ENCODE measurements at places on chromosomes 2 and 18. TPM values are rescaled to one million over a fixed set of nuclear protein-coding genes. Genes with fewer than 3 reads are reported as not detected.

GRCh38 chr18:56322406-56322805 is 316.0 kb downstream of the TXNL1 start:
- no peak for DNase-seq

- DNase-seq, result no peak
Measured at GRCh38 chr18:74114116-74114515, 33.5 kb downstream of the FBXO15 start.

- no peak for DNase-seq
Measured at GRCh38 chr18:41906528-41907146, 48.4 kb upstream of the PIK3C3 start.

GRCh38 chr18:27583466-27583865 is 398.4 kb upstream of the CHST9 start:
- no peak for DNase-seq

GRCh38 chr18:78770139-78770822 is 209.3 kb upstream of the SALL3 start:
- DNase-seq, result no peak

- no peak for DNase-seq
Measured at GRCh38 chr2:150549381-150549780, 61.9 kb upstream of the RND3 start.

- DNase-seq, result no peak
Measured at GRCh38 chr2:158486970-158487325, 30.2 kb downstream of the PKP4 start.

DNA sequence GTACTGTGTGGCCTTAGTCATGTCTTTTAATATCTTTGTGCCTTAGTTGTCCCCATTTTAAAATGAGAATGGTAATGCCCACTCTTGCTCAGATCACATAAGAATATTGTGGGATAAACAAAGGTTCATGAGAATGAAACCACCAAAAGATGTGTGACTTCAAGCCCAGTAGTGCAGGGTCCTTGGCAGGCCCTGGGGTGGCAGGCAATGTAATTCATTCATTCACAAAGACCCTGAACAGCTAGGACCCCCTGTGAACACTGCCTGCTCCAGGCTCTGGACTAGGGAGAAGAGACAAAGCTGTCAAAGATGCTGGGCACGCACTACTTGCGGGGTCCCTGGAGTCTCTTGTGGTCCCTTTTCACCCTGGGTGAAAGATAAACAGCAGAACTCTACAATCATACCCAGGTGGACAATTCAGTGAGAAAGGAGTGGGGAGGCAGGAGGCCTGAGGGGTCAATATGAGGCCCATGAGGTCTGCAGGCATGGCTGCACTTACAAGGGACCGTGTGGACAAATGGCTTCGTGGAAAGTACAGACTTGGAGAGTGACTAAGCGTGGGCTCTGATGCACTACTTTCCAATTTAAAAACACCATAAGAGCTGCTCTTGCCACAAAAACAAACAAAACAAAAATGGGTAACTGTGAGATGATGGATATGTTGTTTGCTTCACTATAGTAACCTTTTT is 136.1 kb downstream of the SMAD7 start:
- peak; percentile 8 for DNase-seq

GRCh38 chr2:104658144-104658835 is 195.6 kb upstream of the POU3F3 start:
- no peak for DNase-seq

- no peak for DNase-seq
Measured at GRCh38 chr18:3037423-3037915, 24.5 kb upstream of the LPIN2 start.

DNA sequence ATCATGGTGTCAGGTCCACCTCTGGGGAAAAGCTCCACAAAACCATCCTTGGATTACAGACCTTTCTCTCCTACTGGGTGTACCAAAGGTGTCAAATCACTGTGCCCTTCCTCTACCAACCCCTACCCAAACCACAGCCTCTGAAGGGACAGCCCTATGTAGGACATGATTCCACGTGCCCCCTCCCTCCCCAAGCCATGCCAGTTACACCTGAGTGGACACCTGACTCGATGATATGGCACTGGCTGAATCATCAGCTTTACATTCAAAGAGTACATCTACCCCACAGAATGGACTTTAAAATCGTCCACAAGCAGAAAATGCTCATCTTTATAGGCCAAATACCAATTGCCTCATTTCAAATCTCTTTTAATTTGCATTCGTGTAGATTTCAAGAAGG is 26.0 kb downstream of the TRABD2A start:
- no peak for DNase-seq

DNA sequence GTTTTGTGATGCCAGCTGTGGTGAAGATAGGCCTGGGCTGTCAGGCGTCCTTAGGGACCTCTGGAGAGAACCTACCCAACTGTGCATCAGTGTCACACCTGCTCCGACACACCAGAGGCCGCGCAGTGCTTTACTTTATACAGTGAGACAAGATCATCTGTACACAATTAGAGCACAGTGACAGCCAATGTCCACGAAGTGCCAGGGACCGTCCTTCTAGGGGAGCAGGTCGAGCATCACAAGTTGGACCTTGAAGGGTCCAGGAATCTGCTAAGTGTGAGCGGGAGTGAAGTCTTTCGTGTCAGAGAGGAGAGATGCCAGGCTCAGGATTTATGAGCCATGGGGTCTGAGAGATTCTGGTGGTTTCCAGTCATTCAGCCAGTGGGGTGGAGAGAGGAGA is 104.2 kb downstream of the TMEM18 start:
- no peak for DNase-seq

- DNase-seq, result no peak
Measured at GRCh38 chr2:74110537-74110936, 37.2 kb downstream of the BOLA3 start.

- DNase-seq, result no peak
Measured at GRCh38 chr2:169119851-169120250, 50.5 kb downstream of the DHRS9 start.

GRCh38 chr2:112839407-112840067 is 3.0 kb upstream of the IL1B start:
- DNase-seq, result no peak

GRCh38 chr2:98469862-98470544 is 25.3 kb downstream of the INPP4A start:
- DNase-seq, result no peak

DNA sequence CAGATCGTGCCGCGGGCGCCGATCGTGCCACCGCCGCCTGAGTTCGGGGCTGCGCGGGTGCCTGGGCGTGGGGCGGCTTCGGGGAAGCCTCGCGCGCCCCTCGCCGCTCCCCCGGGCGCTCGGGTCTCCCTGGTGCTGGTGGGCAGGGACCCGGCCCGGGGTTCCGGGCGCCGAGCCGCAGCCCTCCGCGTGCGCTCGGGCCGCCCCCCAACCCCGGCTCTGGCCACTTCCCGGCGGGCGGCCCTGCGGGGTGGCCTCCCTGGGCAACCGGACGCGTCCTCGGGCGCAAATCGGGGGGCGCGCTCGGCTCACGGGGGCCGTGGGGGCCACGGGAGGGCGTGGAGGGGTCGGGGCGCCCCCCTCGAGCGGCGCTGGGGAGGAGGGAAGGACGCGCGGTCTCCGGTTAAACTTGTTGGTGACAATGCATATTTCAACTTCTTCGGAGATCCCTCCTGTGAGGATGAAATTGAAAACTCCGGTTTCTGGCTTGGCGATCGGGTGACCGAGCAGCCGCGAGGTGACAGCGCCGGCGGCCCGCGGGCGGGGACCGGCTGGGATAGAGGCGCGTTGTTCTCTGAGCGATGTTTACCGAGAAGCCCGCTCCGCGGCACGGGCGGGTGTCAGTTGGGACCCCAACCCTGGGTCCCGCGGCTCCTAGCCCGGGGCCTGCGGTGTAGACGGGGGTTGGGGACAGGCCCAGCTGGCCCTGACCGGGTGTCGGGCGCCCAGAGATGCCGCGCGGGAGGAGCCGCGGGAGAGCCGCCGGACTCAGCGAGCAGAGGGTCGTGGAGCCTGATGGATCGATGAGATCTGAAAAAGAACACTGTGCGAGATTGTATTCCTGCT is 676 bp downstream of the SH3BP4 start:
- DNase-seq, result no peak

DNA sequence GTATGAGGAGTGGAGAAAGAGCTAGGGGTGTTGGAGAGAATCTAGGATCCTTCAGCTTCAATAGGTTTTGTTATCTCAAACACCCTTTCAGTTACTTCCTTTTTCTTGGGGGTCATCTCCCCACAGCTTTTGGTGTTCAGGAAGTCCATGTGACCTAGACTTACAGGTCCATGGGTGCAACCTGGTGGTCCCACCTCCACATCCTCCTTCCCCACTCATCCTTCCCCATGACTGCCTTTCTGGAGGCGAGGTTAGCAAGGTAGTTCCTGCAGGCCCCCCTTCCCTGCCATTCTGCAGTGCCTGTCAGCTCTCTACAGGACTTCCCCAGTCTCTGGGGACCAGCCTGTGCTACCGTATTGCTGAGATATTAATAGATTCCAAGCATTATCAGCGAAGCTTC is 107.6 kb downstream of the TMEM17 start:
- no peak for DNase-seq

- no peak for DNase-seq
Measured at GRCh38 chr18:45253973-45254708, 361.1 kb upstream of the SLC14A2 start.

DNA sequence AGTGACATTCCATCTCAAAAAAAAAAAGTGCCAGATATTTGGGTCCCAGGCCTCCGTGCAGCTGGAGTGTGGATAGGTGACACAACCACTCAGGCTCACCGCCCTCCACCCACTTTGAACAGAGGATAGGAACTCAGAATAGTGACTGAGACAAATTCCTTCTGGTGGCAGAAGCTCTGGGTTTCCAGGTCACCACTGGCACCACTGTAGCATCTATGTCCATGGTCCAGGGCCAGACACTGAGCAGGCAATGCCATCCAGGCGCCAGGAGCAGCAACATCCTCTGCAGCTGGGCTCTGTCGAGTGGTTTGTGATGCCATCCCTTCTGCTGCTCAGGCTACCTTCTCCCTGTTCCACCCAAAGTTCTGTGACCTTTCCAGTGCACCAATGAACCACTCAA is 81.5 kb upstream of the PTPRM start:
- DNase-seq, result no peak

- no peak for DNase-seq
Measured at GRCh38 chr2:86800856-86801567, 10.3 kb upstream of the CD8A start.

DNA sequence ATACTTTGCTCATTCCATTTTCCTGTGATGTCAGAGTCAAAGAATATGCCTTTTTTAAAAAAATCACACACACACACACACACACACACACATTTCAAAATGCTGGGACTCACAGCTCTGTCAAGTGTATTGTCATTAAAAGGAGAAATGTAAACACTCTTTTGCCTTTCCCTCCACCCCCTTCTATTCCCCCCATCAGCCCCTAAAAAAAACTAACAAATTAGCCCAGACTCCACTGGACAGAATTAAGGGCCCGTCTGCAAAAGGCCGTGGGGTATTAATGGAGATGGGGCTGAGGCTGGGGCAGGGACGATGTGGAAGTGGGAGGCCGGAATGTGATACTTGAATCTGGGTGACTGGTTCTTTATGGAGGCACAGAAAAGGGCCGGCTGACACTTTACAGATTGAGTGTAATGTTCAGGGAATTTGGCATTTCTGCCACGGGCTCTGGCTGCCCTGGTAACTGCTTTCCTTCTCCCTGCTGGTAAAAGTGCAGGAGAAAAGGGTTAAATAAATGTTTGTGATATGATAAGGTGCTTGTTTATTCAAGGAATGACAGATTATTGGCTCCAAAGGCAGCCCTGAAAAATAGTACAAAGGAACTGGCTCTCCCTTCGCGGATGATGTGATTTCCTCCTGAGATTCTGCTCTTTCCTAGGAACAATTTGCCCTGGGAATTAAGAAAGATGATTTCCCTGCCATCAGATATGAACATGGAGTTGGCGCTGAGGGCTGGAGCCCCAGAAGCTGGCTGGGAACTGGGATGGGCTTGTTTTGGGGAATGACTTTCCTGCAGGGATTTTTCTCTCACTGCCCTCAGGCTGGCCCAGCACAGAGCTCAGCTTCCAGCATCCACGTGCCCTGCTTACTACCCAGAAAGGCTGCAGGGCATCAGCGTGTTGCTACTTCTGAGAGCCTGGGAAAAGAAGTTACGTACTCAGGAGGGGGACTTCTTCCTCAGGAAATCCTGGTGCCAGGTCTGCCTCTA is 52.8 kb upstream of the CTAGE1 start:
- DNase-seq, result no peak

- DNase-seq, result peak; percentile 73
Measured at GRCh38 chr2:24421668-24422067, 61.3 kb upstream of the ITSN2 start.

GRCh38 chr2:121005453-121005852 is 269.8 kb downstream of the GLI2 start:
- DNase-seq, result no peak

GRCh38 chr2:102620332-102620731 is 979 bp downstream of the SLC9A2 start:
- DNase-seq, result no peak

Gene HOXD13
- total RNA-seq, result not detected

Gene PDIA6
- 97.8 TPM for total RNA-seq

Gene KCNJ3
- not detected for total RNA-seq

Gene TCF23
- not detected for total RNA-seq

Gene SFTPB
- not detected for total RNA-seq

Gene ZBTB7C
- total RNA-seq, result 14.1 TPM

Gene FAM161A
- 1.9 TPM for total RNA-seq

Gene SLC14A1
- total RNA-seq, result 15.1 TPM

Gene MZT2A
- total RNA-seq, result 39.7 TPM

Gene SPATA3
- not detected for total RNA-seq

Gene UPP2
- total RNA-seq, result not detected

Gene PPM1G
- 71.9 TPM for total RNA-seq

Gene PRSS56
- not detected for total RNA-seq
